ENCODE measurements at places on chromosomes 5 and 9.

DNA sequence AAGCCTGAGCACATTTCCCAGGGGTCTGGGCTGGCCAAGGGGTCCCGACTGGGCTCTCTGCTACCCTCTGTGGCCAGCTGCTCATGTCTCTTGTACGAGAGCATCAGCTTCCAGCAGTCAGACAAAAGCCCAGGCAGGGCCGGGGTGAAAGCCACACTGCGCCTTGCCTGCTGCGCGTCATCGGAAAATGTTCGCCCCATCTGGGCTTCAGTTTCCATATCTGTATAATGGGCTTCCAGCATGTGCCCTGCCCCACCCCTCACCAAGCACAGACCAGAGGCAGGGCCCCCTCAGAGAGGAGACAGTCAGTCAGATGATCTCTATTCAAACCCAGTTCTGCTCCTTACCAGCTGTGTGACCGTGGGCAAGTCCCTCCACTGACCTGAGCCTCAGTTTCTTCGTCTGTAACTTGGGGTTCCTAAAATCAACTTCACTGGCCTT, 8.0 kb upstream of the GRHPR start:
- peak; percentile 18 for DNase-seq

DNA sequence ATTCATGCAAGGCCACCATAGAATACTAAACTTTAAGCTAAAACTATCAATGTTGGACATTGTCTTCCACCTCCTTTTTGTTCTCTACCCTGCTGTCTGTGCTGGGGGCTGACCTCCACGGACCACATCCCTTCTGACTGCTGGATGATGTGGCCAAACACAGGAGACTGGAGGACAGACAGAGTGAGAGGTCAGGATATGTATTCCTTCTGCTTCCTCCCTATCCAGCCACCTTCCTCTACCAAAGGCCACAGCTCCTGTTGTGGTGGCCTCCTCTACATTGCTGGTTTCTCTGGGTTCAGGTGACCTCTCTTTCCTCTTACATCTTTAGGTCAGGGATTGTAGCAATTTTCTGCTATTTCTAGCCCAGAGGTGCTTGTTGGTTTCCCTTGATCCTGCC, 148.1 kb downstream of the ACTBL2 start:
- no peak for DNase-seq

- no peak for DNase-seq
These were observed 196.7 kb downstream of the TENT4A start for GRCh38 chr5:6909901-6910300.

DNA sequence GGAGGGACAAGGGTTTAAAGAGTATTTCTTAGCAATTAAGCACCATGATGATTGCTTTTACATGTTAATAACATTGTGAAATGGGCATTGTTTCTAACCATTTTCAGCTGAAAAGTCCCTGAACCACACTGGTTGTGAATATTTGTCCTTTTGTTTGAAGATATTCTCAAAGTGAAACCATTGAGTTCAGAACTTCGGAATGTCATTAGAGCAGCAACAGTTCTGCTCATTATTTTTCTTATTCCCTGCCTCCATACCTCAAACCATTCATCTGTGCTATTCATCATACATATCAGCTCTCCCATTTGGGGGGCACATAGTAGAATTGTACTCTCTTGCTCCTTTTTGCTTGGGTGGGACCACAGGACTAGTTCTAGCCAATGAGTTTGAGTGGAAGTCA, 553.0 kb upstream of the ZNF462 start:
- no peak for DNase-seq

DNA sequence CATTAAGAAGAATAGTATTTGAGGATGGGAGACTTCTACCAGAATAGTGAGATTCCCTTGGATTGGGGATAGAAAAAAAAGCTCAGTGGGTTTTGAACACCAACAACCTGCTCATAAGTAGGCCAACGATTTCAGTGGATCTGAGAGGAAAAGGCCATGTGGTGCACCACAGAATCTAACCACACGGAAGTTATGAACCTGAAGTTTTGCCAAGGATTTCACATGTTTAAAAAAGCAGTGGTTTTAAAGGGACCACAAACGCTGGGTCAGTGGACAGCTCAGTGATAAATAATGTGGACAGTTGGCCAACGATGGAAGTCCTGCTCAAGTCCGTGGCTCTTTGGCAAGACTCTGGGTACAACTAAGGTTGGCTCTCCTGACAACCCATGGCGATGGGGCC, 107.2 kb upstream of the TXNDC8 start:
- no peak for DNase-seq

GRCh38 chr9:107180206-107180605, 102.9 kb upstream of the RAD23B start:
- no peak for DNase-seq

- no peak for DNase-seq
These were observed 138.4 kb downstream of the DOCK8 start for GRCh38 chr9:353077-353476.

- no peak for DNase-seq
These were observed 3.0 kb upstream of the FAM78A start for GRCh38 chr9:131279196-131279862.

DNA sequence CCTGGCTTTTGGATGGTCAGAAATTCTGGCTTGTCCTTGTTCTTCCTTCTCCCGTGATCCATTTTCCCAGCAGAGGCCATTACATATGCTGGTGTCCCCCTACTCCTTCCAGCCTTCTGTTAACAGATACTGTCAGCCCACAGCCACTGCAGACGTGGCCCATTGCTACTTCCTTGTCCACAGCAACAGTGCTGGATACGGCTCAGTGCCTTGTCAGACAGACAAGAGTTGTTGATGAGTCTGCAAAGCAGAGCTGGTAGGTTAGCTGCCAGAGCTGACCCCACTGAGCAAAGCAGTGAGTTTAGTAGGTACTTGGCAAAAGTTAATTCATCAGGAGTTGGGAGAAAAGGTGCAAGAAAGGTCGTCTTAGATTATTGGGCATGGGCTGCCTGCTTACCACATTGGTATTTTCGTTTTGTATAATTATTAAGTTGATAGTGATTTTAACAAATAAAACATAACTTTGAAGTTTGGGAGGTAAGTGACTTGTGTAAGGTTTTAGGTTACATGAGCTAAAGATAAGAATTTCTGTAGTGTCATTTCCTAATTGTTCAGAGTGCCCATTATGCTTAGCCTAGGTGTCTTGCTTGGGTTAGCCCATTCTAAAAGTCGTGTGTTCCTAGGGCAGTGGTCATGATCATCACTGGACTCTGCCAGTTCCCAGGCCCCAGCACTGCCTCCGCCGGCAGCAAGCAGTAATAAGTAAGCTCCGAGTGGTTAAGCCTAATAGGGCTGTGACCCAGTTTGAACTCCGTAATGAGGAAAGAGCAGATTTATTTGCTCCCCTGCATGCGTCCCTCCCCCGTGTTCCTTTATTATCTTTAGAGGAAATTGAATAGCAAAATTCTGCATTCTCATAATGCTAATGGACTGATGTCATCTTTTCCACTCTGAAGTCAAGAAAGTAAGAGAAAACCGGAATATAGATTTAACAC, 292.0 kb downstream of the FANCC start:
- DNase-seq, result no peak

DNA sequence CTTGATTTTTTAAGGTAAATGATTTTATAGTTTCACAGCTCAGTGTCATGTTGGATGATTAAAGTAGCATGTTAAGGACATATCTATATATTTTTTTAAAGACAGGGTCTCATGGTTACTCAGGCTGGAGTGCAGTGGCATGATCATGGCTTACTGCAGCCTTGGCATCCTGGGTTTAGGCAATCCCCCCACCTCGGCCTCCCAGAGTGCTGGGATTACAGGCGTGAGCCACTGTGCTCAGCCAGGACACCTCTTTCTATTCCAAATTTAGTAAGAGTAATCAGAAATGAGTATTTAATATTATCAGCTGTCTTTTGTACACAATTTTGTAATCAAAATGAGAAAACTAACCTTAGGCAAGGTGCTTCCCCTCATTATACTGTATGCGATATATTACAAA, 38.6 kb upstream of the LRRTM2 start:
- no peak for DNase-seq

- DNase-seq, result no peak
These were observed 529 bp downstream of the CSNK1A1 start for GRCh38 chr5:149550594-149551226.

Data from stimulated activated CD4-positive, alpha-beta T cell treated with anti-CD3 and anti-CD28 coated beads, Interleukin-15, amount 100 ng/mL, for 24 hours (primary cell).